Activated CD4-positive, alpha-beta T cell treated with anti-CD3 and anti-CD28 coated beads, Interleukin-2, amount 50 U/mL, for 16 hours (primary cell): ENCODE measurements at places on chromosomes 1 and 21.

GRCh38 chr1:209652873-209653401 lies 712 bp upstream of the LAMB3 start:
- DNase-seq = no peak

GRCh38 chr1:167369933-167370332 lies 148.4 kb downstream of the CD247 start:
- DNase-seq = no peak

GRCh38 chr1:155859881-155860871 lies 809 bp downstream of the SYT11 start:
- DNase-seq = peak; percentile 82

- DNase-seq = no peak
These were observed 647 bp downstream of the SDHB start for GRCh38 chr1:17053086-17053684.

- DNase-seq = no peak
These were observed 13.0 kb upstream of the GUCA2A start for GRCh38 chr1:42177541-42177981.

- no peak for DNase-seq
These were observed 9.7 kb downstream of the MACF1 start for GRCh38 chr1:39214021-39214713.

DNA sequence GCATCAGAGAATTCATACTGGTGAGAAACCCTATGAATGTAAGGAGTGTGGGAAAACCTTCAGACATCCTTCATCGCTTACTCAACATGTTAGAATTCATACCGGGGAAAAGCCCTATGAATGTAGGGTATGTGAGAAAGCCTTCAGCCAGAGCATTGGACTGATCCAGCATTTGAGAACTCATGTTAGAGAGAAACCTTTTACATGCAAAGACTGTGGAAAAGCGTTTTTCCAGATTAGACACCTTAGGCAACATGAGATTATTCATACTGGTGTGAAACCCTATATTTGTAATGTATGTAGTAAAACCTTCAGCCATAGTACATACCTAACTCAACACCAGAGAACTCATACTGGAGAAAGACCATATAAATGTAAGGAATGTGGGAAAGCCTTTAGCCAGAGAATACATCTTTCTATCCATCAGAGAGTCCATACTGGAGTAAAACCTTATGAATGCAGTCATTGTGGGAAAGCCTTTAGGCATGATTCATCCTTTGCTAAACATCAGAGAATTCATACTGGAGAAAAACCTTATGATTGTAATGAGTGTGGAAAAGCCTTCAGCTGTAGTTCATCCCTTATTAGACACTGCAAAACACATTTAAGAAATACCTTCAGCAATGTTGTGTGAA lies 12.8 kb downstream of the ZFP69B start:
- DNase-seq = no peak

GRCh38 chr1:201140235-201140940 lies 13.4 kb upstream of the ASCL5 start:
- DNase-seq = no peak

DNA sequence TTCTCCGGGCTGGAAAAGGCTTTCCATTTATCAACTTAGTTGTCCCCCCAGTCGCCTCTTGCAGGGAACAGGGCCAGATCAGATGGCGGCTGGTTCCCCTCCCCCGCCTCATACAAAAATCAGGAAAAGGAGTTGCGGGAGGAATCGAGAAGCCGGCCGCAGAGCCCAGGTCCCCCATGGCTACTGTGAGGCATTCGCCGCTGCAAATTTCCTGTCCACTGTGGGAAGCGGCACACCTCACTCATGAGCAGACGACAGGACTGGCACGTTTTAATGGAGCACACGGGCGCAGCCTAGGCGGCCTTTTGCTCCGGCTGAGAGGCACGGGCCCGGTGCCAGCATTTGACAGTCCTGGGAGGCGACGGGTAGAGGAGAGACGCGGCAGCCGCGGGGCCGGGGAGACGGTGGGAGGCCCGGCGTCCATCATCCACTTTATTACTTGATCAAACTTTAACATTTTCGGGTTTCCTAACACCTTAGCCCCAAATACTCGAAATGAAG lies 1.1 kb downstream of the GNG4 start:
- no peak for DNase-seq

GRCh38 chr1:214415131-214415530 lies 134.2 kb downstream of the SMYD2 start:
- DNase-seq = no peak

- peak; percentile 59 for DNase-seq
These were observed 123.9 kb upstream of the VAMP3 start for GRCh38 chr1:7646981-7647901.

GRCh38 chr1:46171871-46172270 lies 3.0 kb upstream of the TSPAN1 start:
- DNase-seq = no peak

GRCh38 chr1:74763807-74764206 lies 30.9 kb downstream of the TYW3 start:
- peak; percentile 75 for DNase-seq

GRCh38 chr1:164589961-164590507 lies 31.1 kb downstream of the PBX1 start:
- no peak for DNase-seq

- DNase-seq = no peak
These were observed 14.2 kb upstream of the NIBAN1 start for GRCh38 chr1:184988506-184988905.

DNA sequence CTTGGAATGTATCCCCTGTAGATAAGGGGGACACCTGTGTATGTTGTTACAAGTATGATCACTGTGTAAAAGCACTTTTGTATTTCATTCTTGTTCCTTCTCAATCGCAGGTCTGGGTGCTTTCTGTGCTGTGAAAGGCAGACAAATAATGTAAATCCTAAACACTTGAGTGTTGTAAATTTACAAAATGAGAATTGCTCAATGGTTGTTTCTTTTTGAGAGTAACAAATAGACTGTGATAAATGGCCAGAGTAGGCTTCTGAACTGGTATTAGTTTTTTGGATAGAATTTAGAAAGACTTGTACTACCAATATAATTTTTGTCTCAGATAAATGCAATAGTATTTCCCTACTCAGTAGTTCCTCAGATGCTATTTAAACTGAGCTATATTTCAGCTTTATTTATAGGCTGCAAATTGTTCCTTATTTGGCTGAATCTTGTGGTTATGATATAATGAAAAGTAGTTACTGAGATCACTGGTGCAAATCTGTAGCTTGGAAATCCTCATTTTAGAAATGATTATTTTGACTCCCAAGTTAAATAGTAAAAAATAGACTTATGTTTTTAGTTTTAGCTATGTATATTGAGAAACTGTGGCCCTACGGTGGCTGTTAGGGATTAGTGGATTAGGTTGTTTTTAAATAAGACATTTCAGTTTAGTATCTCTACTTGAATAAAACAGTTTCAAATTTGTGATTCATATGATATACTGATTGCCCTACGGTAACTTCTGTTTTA lies 9.2 kb downstream of the BACH1 start:
- no peak for DNase-seq
